Tibial artery (tissue), 4 donors: ENCODE measurements at places on chromosomes 3 and 15.

GRCh38 chr3:21919383-21919782, 168.4 kb upstream of the ZNF385D start:
- DNase-seq = no peak

- no peak for DNase-seq
Measured at GRCh38 chr3:57706462-57706861, 13.6 kb upstream of the DENND6A start.

- DNase-seq = no peak
Measured at GRCh38 chr3:171383206-171384018, 76.8 kb downstream of the TNIK start.

GRCh38 chr3:11570251-11570650, 73.5 kb downstream of the VGLL4 start:
- peak; percentile 73 for DNase-seq

DNA sequence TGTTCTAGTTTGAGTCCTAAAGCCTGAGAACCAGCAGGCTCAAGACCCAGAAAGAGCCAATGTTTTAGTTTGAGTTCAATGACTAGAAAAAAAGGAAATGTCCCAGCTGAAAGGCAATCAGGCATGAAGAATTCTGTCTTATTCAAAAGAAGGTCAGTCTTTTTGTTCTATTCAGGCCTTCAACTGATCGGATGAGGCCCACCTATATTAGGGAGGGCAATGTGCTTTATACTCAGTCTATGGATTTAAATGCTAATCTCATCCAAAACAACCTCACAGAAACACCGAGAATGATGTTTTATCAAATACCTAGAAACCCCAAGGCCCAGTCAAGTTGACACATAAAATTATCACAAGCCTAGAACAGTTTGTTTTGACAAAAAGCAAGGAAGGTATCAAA, 4.0 kb downstream of the MNS1 start:
- DNase-seq = no peak

DNA sequence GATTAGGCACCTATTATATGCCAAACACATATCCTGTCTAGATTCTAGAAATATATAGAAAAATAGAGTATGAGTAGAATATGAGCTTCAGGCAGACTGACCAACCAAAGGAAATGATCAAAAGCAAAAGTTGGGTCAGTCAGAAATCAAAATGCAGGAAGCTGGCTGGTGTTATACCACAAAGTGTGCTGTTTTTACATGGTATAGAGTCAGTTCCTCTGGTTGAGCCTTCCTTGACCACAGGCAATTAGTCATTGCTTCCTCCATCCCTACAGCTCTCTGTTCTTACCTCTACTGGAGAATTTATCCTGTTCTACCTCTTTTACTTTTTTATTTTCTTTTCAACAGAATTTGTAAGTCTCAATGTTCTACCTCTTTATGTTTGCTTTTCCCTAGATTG, 149.8 kb downstream of the TMCO5A start:
- no peak for DNase-seq

DNA sequence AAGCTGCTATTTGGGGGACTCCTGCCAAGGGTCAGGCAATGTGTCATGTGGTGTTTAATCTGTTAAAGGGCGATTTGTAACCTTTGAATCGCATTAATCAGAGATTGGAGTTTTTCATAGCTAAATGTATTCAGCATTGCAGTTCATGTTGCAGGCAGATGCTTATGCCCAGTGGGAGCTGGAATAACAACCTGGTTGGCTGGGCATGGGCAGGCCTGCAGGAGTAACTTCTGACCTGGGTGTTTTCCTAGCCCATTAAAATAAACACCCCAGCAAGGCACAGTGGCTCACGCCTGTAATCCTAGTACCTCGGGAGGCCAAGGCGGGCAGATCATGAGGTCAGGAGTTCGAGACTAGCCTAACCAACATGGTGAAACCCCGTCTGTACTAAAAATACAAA, 268.7 kb downstream of the BBX start:
- DNase-seq = no peak

- DNase-seq = no peak
Measured at GRCh38 chr15:27061739-27062138, 90.8 kb downstream of the GABRG3 start.
